GM18507 (cell line): ENCODE measurements at places on chromosomes 16 and 17.
A peak's percentile ranks its signal among the peaks of the same experiment; 100 is the strongest.

- DNase-seq, result no peak
Observed at GRCh38 chr16:88407807-88408206, 25.0 kb downstream of the ZNF469 start.

GRCh38 chr17:8292639-8293395 is 2.4 kb downstream of the SLC25A35 start:
- DNase-seq, result no peak

GRCh38 chr16:7513429-7513828 is 180.8 kb downstream of the RBFOX1 start:
- DNase-seq, result no peak

GRCh38 chr16:50437769-50438437 is 69.1 kb upstream of the BRD7 start:
- DNase-seq, result no peak

GRCh38 chr17:58991718-58992331 is 114.9 kb downstream of the TRIM37 start:
- peak; percentile 39 for DNase-seq
